Activated gamma-delta T cell treated with anti-CD3 and anti-CD28 coated beads, Interleukin-2, amount 50 U/mL, for 16 hours (primary cell): ENCODE measurements at places on chromosomes 6 and 20.

DNA sequence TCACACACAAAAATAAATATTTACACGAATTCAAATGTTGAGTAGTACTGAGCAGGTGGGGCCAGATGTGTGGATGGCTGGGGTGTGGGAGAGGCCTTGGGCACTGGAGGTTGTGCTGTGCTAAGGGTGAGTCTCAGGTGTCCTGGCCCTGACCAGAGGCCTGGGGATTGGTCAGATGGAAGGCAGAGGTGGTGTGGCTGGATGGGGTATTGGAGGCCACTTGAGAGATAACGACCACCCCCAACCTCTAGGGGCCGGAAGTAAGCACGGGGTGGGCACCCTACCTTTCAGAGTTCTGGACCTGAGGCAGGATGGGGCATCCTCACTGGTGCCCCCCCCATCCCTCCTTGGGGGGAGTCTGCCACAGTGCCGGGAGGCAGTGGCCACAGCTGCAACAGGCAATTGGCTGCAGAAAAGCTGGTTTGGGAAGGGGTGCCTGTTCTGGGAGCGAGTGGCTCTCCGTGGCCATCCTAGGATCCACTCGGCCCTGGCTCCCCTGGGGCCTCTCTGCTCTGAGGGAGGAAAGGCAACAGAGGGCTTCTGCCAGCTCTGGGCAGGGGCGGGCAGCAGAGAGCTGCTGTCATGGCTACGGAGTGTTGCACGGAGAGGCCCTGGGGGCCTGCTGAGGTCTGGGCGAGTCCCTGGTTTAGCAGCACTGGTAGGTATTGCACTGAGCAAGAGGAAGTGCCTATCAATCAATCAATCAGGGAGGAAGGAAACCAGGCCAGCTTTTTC, 87.6 kb downstream of the ASXL1 start:
- DNase-seq: no peak

GRCh38 chr20:59295531-59295930, 4.9 kb upstream of the EDN3 start:
- DNase-seq: no peak

DNA sequence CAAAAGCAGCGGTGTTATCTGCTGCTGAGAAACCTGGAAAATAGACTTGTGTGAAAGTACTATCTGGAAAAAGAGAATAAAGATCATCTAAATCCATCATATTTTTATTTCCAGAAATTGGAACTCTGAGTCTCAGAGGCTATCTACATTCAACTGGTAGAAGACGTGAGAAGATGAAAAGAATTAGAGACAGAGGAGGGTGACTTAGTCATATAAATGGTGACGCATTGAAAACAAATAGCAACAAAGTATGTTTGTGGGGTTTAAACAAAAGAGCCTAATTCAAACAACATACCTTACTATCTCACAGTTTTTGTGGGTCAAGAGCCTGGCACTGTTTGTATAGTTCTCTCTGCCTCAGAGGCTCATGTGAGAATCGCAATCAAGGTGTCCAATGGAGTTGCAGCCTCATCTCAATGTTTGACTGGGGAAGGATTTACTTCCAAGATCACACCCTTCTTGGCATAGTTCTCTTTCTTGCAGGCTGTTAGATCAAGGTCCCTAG, 757.1 kb upstream of the SLC35B3 start:
- no peak for DNase-seq

GRCh38 chr6:155894262-155894661, 438.6 kb upstream of the NOX3 start:
- DNase-seq: no peak

DNA sequence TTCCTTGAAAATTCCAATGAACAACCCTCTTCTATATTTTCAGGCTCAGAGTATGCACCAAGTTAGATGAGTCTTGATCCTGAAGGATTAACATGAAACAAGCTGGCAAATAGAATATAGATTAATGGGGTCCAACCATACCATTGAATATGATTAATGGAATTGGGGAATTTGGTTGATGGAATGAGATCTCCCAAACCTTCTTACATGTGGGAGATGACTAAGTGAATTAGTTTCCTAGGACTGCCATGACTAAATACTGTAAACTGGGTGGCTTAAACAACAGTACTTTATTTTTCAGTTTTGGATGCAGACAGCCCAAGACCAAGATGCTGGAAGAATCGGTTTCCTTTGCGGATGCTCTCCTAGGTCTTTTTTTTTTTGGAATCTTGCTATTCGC, 347.0 kb downstream of the QKI start:
- no peak for DNase-seq

DNA sequence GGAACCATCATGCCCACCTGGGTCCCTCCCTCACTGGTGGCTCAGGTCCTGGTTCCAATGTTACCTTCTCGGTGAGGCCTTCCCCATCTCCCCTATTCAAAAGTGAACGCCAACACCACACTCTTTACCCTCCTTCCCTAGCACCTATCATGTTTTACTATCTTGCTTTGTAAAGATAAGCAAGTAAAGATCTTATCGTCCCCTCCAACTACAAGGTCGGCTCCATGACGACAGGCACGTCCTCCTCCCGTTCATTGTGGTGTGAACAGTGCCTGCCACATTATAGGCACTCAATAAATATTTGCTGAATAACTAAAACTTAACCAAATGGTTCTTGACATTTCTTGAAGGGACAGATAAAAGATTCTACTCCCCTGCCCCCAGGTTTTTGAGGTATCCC, 147.1 kb downstream of the PREX1 start:
- DNase-seq: no peak
